ENCODE measurements at places on chromosomes 5 and 9.

DNA sequence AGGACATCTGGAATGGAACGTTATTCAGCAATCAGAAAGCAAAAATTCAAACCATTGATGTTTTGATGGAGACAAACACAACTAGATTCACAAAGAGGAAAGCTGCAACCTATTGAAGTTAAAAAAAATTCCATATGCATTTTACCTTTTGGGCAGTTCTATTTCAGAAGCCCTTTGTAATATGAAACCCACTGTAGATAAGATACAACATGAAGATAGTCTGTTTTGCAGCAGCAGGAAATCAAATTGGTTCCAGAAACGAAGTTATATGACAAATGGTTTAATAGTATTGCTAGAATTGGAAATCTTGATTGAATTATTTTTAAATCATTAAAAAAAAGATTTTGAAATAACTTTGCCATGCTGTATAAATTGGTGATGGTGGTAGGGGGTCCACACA lies 872 bp downstream of the LIX1 start:
- no peak for DNase-seq

- no peak for DNase-seq
These were observed 47.9 kb upstream of the ZBTB43 start for GRCh38 chr9:126756876-126757415.

- DNase-seq = no peak
These were observed 37.1 kb upstream of the PPP1R2B start for GRCh38 chr5:156812959-156813358.

DNA sequence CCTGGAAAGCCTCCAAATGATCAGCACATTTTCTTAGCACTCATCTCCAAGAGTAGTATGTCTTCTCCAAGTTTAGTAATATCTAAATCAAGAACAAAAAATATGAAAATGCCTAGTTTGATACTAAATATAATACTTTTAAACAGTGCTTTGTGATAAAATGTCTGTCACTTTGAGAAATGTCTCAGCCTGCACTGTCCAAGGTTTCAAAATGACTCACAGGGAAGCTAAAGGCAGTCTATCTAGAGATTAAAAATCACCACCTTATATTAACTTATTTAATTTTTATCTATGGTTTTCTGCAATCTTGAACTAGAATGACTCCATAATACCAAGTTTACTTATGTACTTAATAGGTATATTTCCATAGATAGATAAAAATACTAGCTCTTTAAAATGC lies 633.0 kb upstream of the C9orf72 start:
- no peak for DNase-seq

GRCh38 chr9:103992938-103993579 lies 101.0 kb upstream of the SMC2 start:
- no peak for DNase-seq

DNA sequence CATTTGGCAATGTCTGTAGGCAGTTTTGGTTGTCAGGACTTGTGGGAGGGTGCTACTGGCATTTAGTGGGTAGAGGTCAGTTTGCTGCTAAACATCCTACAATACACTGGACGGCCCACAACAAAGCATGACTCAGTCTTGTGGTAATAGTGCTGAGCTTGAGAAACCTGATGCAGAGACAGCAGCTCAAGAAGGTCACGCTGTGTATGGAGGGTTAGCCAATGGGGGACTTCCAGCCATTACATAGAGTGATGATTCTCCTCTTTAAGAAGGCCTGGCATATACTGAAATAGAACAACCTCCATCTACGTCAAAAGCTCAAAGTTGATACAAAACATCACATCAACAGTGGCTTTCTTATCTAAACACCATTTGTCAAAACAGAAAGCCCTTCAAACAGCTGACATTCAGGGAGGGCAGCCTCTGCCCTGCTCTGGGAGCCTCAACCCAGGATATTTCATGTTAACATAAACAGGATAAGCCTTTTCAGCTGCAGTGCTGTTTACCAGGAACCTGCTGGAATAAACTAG lies 143.0 kb downstream of the GPBP1 start:
- DNase-seq = no peak

GRCh38 chr5:96067894-96068614 lies 106.4 kb upstream of the ELL2 start:
- no peak for DNase-seq

GRCh38 chr5:54663866-54664265 lies 146.3 kb downstream of the SNX18 start:
- no peak for DNase-seq

DNA sequence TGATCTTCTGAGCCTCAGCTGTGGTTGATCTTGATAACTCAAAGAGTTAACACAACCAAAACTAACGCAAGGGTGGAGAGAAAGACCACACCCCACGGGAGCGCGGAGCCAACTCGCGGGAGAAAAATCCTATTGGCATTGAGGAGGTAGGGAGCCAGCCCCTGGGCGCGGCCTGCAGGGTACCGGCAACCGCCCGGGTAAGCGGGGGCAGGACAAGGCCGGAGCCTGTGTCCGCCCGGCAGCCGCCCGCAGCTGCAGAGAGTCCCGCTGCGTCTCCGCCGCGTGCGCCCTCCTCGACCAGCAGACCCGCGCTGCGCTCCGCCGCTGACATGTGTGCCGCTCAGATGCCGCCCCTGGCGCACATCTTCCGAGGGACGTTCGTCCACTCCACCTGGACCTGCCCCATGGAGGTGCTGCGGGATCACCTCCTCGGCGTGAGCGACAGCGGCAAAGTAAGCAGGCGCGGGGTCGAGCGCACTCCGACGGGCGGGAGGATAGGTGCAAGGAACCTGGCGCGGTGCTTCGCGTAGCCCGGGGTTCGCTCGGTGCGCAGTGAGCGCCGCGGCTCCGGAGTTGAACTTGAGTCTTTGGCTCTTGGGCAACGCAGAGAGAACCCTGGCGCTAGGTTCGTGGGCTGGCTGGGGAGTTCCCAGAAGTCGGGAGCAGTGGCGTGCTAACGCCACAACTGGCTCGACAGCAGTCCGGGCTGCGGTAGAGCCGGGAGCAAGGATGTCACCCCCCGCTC lies at the start of gene GDA:
TSS of gene GDA (plus strand) at position 210 of the 745 bp plus-strand sequence. CDS start at position 330, 120 bp downstream.
- no peak for DNase-seq

DNA sequence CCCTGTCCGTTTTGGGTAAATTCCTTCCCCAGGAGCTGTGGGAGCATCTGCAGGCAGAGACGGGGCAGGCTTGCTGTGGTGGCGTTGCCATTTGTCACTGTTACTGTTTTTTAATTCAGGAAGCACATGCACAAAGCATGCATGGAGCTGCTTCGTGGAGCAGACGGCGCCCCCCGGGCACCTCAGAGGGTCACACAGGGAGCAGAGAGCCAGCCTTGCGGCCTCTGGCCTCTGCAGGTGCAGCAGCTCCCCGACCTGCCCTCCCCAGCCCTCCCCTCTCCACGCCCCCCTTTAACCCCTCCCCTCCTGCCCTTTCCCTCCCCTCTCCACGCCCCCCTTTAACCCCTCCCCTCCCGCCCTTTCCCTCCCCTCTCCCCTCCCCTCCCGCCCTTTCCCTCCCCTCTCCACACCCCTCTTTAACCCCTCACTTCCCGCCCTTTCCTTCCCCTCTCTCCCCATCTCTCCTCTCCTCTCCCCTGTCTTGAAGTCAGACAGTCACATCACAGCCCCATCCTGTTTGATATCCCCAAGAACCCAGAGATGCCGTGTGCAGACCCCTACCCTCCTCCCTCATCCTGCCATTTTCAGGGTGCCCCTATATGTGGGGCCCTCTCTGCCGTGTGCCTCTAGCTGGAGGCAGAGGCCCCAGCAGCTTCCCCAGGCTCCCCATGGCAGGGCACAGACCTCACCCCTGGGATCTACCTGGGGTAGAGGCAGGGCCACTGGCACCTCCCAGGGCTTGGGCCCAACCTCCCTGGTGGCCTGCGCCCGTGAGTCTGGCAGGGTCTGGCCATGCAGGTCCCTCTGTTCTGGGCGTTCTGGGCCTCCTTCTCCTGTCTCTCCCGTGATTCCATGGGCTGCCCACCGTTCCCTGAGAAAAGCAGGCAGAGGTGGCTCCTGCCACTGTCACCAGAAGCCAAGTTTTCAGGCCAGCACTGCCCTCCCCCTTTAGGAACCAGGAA lies 29.6 kb upstream of the UBAC1 start:
- no peak for DNase-seq

DNA sequence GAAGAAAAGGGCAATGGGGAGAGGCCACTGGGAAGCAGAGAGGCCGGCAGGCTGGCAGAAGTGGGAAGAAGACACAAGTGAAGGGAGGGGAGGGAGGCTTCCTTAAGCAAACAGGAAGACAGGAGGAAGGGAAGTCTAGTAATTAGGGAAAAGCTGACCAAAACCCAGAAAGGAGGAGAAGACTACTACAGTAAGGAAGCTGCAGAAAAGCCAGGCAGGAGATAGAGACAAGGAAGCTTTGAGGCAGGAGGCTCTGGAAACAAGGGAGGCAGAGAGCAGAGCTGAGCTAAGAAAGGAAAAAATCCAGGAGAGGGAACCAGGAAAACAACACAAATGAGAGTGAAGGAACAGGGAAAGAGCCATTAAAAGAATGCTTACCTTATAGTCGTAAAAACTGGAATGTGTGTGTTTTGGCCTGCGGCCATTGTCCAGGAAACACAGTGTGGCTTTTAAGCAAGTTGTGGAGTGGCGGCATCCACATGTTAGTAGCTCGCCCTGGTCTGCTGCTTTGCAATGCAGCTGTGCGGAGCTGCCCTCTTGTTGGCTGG lies 317.1 kb upstream of the CLINT1 start:
- no peak for DNase-seq

- DNase-seq = no peak
These were observed 50.8 kb downstream of the F2R start for GRCh38 chr5:76766746-76767145.

DNA sequence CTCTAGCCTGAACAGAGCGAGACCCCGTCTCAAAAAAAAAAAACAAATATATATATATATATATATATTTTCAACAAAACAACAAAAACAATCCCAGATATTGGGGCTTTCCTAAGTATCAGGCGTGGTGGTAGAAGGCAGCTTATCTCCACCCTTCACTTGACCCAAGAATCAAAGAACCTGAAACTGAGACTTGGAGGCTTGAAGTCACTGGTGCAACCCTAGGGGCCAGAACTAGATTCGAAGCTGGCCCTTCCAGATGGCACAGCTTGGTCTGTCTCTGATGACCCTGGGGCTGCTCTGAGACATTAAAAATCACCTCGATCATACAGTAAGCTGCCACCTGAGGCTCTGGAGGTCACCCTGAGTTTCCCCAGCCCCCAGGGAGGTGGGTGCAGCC lies 1.3 kb upstream of the KCNMB1 start:
- DNase-seq = no peak

- DNase-seq = no peak
These were observed 211.0 kb upstream of the PANK3 start for GRCh38 chr5:168790002-168790635.

GRCh38 chr5:145941448-145942130 lies 5.2 kb downstream of the SH3RF2 start:
- no peak for DNase-seq

GRCh38 chr5:150599917-150600511 lies 40.4 kb upstream of the SYNPO start:
- DNase-seq = no peak
